ENCODE measurements at places on chromosomes 3 and 15. TPM values are rescaled to one million over a fixed set of nuclear protein-coding genes. Genes with fewer than 3 reads are reported as not detected.

PAQR5 gene
- total RNA-seq, result 2.3 TPM

ADAMTS7 gene
- 1.3 TPM for total RNA-seq

NKTR gene
- total RNA-seq, result 19.0 TPM

SLC12A8 gene
- 0.69 TPM for total RNA-seq

MAPKAPK3 gene
- 64.8 TPM for total RNA-seq

PRR20G gene
- not detected for total RNA-seq

LYZL4 gene
- not detected for total RNA-seq

MUSTN1 gene
- 0.43 TPM for total RNA-seq

ITIH1 gene
- not detected for total RNA-seq

RBMS3 gene
- total RNA-seq, result 7.5 TPM

SQOR gene
- 15.0 TPM for total RNA-seq

P2RY12 gene
- total RNA-seq, result not detected

HPS3 gene
- total RNA-seq, result 35.3 TPM

LRRC49 gene
- 1.1 TPM for total RNA-seq

WNT7A gene
- not detected for total RNA-seq

GAP43 gene
- total RNA-seq, result not detected

TTLL13 gene
- not detected for total RNA-seq

VIPR1 gene
- total RNA-seq, result not detected

MKRN2OS gene
- not detected for total RNA-seq

SI gene
- total RNA-seq, result not detected

UROC1 gene
- 0.05 TPM for total RNA-seq
